ENCODE measurements at places on chromosomes 1 and 21.

DNA sequence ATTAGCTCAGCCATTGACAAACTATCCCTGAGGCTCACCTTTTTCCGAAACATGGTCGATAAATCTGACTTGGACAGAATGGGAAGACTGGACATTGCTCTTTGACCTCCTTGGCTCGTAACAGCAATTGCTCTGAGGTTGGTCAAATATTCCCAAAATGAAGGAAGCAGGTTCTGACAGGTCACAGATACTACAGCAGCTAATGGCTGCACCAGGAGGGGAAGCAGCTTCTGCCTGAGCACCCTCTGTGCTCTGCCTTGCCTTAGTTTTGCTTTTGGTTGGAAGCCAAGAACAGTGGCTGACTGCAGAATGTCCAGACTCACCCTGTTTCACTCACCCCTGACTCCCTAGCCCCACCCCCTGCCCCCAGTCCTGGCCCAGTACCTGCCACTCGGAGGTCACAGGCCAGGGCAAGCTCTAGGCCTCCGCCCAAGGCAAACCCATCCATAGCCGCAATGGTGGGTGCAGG, 15.4 kb downstream of the ECHDC2 start:
- DNase-seq: no peak

- no peak for DNase-seq
These were observed 6.0 kb downstream of the FCRLB start for GRCh38 chr1:161727256-161727924.

DNA sequence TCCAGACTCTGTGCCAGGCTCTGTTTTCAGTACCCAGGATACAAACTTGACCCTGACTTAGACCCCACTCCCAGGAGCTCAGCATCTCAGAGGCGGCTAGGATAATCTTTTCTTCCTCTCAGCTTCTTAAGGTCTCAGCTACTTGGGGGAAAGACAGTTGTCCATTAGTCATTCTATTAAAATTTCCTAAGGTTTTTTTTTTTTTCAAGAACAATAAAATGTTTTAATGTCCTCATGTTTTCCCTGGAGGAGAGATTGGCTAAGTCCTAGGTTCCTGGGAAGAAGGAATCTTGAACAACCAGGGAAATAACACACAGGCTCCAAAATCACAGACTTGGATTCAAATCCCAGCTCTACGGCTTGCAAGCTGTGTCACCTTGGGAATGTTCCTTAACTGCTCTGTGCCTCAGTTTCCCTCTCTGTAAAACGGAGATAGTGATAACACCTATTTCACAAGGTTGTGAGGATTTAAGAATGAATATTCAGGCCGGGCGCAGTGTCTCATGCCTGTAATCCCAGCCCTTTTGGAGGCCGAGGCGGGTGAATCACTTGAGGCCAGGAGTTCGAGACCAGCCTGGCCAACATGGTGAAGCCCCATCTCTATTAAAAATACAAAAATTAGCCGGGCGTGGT, 33.0 kb downstream of the CDK18 start:
- DNase-seq: no peak

- no peak for DNase-seq
These were observed 46.4 kb downstream of the ELF3 start for GRCh38 chr1:202056644-202057334.

GRCh38 chr1:16067127-16067768, 6.2 kb downstream of the FAM131C start:
- peak; percentile 21 for DNase-seq

DNA sequence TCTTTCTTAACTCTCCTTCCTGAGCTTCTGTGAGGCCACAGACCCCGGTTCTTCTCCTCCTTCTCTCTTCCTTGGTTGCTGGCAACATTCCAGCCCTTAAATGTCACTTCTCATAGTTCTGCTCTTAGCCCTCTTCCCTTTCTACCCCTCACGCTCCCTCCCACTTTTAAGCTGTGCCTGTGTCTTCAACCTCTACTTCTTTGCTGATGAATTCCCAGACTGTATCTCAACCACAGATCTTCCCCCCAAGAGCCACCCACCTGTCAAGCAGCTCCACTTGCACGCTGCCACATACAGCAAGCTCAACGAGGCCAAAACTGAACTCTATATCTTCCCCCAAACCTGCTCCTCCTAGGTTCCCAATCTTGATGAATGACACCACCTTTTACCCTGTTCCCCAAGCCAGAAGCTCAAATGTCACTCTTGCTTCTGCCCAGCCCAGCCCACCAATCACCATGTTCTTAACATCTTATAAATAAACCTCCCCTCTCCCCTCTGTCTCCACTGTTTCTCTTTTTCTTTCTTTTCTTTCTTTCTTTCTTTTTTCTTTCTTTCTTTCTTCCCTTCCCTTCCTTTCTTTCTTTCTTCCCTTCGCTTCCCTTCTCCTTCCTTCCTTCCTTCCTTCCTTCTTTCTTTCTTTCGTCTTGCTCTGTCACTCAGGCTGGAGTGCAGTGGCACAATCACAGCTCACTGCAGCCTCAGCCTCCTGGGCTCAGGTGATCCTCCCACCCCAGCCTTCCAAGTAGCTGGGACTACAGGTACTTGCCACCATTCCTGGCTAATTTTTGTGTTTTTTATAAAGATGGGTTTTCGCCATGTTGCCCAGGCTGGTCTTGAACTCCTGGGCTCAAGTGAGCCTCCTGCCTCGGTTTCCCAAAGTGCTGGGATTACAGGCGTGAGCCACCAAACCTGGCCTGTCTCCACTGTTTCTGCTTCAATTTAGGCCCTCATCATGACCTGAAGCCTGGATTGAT, 19.8 kb upstream of the PTP4A2 start:
- DNase-seq: no peak

- no peak for DNase-seq
These were observed 42.9 kb downstream of the ATP1A1 start for GRCh38 chr1:116415699-116416533.

GRCh38 chr1:208182880-208183645, 61.1 kb downstream of the PLXNA2 start:
- DNase-seq: no peak

- DNase-seq: no peak
These were observed 46.1 kb upstream of the FBXO28 start for GRCh38 chr1:224067621-224068457.

DNA sequence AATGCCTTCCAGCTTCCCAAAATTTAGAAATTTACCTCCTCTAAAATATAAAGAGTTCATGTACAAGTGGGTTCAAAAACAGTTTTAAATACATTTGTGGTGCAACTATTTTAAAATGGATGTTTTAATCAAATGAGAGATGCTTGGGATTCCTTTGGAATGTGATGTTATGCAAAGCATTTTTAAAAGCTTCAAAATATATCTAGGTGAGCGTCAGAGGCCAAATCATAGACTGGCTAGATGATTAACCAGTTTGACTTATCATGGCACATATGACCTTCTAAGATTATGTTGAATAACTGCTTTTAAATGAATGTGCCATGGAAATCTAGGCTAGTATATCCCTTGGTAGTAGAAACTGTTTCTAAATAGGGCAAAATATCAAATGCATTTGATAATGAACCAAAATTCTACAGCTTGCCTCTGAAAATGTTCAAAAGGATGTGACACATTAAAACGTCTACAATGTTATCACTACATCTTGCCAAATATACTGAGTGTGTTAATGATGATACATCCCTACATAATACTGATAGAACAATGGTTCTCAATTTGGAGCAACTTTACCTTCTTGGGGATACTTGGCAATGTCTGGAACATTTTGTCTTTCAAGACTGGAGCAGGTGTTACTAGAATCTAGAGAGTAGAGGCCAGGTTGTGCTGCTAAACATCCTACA, 650.9 kb upstream of the ADGRL2 start:
- DNase-seq: no peak

DNA sequence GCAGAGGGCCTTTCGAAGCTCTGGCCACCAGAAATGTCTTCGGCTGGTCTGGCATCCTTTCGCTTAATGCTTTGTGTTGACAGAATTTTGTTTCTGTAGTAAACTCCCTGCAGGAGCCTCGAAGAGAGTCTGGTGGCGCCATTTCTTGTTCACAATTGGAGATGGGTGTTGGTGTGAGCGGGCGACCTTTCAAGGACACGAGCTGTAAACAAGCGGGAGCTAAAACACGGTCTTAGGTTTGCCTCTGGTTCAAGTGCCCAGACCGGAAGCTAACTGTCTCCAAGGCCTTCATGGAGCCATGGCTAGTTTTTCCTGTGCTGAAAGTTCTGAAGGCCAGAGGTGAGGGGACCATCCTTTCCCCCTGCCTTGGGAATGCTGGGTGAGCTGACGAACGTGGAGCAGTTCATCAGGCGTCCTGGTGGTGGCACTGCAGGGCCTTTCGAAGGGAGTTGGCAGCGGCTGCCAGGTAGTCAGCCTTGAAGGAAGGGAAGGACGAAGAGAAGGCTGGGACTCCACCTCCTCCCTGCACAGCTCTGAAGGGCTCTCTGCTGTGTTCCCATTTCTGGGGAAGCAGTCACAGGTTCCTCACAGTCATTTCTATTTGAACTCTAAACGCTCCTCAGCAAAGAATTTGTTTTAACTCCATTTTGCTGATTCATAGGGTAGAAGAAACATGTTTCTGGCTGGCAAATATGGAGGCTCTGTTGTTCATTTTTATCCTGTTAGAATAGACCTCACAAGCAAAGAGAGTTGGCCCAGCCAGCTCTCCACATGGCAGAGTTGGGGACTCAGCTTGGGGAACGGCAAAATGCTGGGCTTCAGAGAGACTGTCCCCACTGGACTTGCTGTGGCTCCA, 35.2 kb downstream of the URB2 start:
- DNase-seq: peak; percentile 16

DNA sequence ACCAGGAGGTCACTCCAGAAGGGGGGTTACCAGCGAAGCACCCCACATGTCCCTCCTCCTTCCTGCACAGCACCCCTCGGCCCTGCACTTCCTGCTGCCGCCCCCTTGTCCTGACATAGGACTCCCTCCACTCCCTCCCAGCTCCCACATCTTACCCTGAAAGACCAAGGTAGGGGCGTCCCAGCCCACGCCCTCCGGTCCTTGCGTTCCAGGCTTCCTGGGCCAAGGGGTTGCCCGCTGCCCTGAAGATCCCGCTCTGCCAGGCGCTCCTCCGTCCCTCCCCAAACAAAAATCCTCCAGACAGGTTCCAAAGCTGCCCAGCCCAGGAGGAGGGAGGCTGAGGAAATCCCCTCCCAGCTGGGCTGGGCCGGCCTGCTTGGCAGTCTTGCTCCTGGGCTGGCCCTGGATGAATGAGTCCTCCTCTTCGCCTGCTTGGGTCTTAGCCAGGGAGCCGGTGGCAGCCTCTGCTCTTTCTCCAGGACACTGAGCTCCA, at the start of gene RHBDL2:
RHBDL2 (minus strand) TSS at position 304 of the 493 bp plus-strand sequence. CDS start 22,618 bp downstream, outside the sequence.
- DNase-seq: peak; percentile 81

GRCh38 chr21:38151021-38151645, 105.7 kb upstream of the KCNJ15 start:
- no peak for DNase-seq

GRCh38 chr1:186195377-186195931, 179.6 kb downstream of the TPR start:
- no peak for DNase-seq

GRCh38 chr1:209557221-209557620, 26.3 kb upstream of the CAMK1G start:
- no peak for DNase-seq

DNA sequence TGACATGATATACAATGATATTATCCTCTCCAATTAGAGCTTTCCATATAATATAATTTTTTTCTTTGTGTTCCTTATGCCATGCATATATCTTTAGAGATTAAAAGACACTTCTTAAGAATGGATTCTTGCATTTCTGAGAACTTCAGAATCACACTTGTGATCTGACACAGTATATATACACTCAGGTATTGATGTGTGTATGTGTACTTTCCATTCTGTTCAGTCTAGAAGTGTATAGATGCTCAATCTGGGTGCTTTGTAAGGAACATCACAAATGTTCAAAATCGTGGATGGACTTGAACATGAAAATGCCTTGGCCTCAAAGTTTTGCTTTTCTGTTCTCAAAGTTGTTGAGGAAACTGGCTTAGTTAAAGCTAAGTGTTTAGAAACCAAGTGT, 102.7 kb downstream of the FGGY start:
- DNase-seq: no peak

DNA sequence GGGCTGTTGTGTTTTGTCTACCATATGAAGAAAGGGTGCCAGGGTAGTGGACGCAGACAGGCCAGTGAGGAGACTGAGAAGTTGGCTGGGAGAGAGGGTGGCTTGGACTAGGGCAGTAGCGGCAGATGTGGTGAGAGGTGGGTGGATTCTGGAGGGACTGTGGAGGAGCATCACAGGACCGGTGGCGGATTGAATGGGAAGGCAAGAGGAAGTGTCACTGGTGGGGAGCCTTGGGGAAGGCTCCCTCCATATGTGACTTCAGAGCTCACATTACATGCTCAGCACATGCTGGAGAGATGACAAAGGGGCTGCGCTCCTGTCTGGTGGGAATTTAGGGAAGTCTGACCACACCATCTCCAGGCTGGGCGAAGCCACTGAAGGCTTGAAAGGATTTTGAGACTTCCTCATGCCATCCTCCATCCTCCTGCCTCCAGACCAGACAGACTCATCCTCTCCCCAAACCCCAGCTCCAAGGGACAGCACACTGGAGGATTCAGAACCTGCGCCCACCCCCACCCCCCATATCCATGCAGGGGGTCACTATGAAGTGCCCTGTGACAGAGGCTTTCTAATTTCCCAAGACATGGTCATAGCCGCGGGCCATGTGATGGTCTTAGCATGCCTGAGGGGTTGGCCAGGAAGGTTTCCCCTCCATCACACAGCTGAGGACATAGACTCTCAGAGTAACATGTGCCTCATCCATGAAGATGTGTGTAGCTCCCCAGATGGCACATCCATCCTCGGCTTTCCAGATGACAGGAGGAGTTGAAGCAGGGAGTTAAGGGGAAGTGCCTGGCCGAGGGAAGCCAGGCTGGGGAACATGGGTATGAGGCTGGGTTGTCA, 138.8 kb upstream of the WNT4 start:
- DNase-seq: no peak

DNA sequence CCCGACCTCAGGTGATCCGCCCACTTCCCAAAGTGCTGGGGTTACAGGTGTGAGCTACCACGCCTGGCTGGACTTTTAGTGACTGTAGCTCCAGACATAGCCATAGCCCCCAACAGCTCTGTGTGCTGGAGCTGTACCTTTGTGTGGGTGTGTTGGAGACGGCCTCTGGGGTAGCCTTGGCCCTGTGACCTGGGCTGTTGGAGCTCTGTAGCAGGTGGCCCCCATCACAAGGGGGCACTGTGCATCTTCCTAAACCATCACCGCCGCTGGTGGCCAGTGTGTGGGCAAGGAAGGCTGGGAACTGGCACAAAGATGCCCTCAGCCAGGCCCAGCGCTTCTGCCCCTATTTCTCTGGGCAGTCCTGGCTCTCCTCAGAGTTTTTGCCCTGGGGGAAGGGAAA, 38.4 kb upstream of the FOXO6 start:
- peak; percentile 13 for DNase-seq

GRCh38 chr1:176073524-176074157, 133.4 kb downstream of the COP1 start:
- no peak for DNase-seq

- no peak for DNase-seq
These were observed 18.8 kb downstream of the KYAT3 start for GRCh38 chr1:88973520-88974137.

GRCh38 chr1:3492545-3493246, 38.2 kb downstream of the ARHGEF16 start:
- DNase-seq: no peak

GRCh38 chr1:184504040-184504954, 117.5 kb downstream of the C1orf21 start:
- DNase-seq: no peak
